ENCODE measurements at places on chromosomes 1 and 21.

- DNase-seq, result no peak
Observed at GRCh38 chr1:93989601-93990000, 80.4 kb upstream of the GCLM start.

GRCh38 chr1:201714542-201715329, 114.2 kb upstream of the IPO9 start:
- DNase-seq, result no peak

DNA sequence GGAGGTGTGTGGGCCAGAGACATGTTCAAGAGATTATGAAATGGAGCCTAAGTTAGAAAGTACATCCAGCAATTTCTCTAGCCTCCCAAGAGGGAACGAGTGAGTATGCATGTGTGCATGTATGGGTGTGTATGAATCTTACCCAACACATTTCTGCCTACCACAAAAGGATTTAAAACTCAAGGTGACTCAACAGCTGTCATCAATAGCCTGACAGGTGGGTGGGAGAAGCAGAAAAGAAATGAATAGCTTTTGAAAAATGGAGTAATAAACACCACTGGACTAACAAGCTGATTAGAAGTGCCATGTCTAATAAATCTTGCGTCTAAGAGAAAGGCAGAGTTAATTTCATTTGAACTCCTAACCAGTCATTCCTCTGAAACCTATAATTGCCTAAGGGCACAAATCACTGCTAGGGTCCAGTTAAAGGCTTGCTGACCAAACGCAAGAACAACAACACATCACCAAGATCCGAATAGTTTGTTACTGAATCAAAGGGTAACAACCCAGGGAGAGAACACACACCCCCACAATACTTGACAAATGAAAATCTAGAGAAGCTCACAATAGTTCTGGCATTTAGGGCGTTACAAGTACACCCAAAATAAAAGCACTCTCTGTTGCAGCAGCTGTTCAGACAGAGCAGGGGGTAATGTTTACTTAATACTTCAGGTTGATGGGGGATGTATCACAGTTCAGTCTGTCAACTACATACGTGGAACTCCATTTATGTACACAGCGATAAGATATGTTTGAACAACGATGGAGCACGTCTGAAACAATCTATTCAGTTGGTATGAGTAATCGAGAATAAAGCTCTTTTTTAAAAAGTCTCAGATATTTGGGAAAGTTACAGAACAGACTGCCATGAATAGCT, 1.4 kb downstream of the KIAA0319L start:
- peak; percentile 86 for DNase-seq

GRCh38 chr1:203636291-203636690, 9.7 kb downstream of the ATP2B4 start:
- DNase-seq, result no peak

Measured in NCI-H146 (cell line).